NCI-H526 (cell line): ENCODE measurements at places on chromosomes 16 and 17.
A peak's percentile ranks its signal among the peaks of the same experiment; 100 is the strongest.

DNA sequence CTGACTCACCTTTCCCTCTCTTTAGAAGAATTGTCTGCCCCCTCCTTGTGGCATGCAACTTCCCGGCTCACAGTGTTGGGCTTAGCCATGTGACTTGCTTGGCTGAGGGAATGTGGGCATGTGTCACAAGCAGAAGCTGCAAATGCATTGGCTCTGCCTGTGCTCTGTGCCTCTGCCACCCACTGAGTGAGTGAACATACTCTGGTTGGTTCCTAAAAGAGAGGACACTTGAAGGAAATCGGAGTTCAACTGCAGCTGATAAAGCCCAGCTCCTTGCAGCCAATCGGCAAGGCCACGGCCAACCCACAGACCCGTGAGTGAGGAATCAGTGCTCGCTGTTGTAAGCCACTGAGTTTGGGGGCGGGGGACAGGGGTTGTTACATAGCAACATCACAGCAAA lies 10.9 kb upstream of the GINS2 start:
- DNase-seq, result no peak

DNA sequence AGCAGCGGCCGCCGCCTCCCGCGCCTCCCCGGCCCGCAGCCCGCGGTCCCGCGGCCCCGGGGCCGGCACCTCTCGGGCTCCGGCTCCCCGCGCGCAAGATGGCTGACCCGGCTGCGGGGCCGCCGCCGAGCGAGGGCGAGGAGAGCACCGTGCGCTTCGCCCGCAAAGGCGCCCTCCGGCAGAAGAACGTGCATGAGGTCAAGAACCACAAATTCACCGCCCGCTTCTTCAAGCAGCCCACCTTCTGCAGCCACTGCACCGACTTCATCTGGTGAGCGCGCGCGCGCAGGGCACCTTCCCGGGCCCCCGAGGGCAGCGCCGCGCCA lies 258 bp downstream of the PRKCB start:
- DNase-seq, result no peak

- no peak for DNase-seq
These were observed 515.0 kb upstream of the SALL1 start for GRCh38 chr16:51666074-51666473.

- DNase-seq, result no peak
These were observed 16.0 kb upstream of the COPRS start for GRCh38 chr17:31875081-31875480.

GRCh38 chr16:31092330-31092729 lies 2.3 kb downstream of the VKORC1 start:
- no peak for DNase-seq

- DNase-seq, result no peak
These were observed 92.2 kb downstream of the HS3ST3A1 start for GRCh38 chr17:13509527-13509926.

GRCh38 chr17:4554441-4554996 lies 665 bp downstream of the MYBBP1A start:
- DNase-seq, result no peak

DNA sequence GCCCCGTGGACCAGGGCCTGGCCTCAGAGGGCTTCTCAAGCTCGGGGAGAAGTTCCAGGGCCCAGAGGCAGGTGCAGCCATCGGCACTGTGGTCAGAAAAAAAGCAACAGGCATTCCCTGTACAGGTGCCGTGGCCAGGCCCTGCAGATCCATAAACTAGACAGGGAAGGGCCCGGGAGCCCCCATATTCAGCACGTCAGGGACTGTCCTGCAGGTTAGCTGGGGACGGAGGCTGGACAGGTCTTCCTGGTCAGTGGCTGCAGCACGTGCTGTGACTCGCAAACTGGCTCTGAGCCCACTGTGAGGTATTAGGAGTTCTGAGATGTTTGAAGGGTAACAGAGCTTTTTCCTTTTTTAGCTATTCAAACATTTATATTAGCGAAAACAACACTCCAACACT lies 15.0 kb upstream of the C16orf95 start:
- DNase-seq, result no peak

- no peak for DNase-seq
These were observed 38.4 kb upstream of the VWA3A start for GRCh38 chr16:22053921-22054341.

DNA sequence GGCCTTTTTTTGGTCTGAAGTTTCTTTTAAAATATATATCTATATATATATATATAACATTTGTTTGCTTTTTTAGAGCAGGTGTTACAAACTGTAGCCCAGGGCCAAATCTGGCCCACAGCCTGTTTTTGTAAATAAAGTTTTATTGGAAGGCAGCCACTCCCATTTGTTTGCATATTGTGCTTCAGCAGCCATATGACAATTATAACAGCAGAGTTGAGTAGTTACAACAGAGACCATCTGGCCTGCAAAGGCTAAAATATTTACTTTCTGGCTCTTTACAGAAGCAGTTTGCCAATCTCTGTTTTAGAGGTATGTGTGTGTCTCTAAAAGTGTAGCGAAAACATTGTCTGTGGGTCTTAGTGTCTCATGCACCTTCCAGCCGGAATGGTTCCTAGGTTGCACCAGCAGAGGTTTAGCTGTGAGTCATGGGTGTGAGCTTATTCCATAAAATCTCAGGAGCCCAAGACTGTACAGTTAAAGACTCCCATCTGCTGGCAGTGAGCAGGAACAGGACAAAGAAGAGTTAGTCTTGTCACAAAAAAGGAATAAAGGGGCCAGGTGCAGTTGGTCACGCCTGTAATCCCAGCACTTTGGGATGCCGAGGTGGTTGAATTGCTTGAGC lies 23.8 kb downstream of the LCMT1 start:
- DNase-seq, result no peak

- no peak for DNase-seq
These were observed 83.2 kb upstream of the CLEC18A start for GRCh38 chr16:69867784-69868560.

- DNase-seq, result no peak
These were observed 31.7 kb downstream of the DRC3 start for GRCh38 chr17:18004345-18004744.

- DNase-seq, result no peak
These were observed 365.7 kb downstream of the SEC14L1 start for GRCh38 chr17:77506371-77506991.

GRCh38 chr16:896261-897199 lies 74.3 kb downstream of the LMF1 start:
- no peak for DNase-seq

- peak; percentile 74 for DNase-seq
These were observed 7.5 kb downstream of the EIF1 start for GRCh38 chr17:41695954-41696757.

DNA sequence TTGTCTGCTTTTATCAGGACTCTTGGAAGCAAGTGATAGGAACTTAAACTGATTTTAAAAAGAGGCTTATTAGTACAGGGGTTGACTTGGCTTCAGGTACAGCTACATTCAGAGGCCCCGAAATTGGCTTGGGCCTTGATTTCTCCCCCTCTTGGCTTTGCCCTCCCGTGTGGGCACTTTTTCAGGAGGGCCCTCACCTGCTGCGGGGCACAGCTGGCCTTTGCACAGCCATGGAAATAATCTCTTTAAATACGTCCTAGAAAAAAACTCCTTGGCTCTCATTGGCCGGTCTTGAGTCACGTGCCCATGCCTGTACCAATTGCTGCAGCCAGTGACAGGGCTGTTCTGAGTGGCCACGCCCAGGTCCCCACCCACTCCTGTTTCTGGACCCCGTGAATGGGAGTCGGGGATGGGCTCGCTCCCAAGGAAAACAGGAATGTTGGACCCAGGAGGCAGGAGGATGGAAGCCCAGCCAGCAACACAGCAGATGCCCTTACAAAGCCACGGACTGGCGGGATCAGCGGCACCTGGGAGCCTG lies 15.0 kb downstream of the CA5A start:
- DNase-seq, result no peak

DNA sequence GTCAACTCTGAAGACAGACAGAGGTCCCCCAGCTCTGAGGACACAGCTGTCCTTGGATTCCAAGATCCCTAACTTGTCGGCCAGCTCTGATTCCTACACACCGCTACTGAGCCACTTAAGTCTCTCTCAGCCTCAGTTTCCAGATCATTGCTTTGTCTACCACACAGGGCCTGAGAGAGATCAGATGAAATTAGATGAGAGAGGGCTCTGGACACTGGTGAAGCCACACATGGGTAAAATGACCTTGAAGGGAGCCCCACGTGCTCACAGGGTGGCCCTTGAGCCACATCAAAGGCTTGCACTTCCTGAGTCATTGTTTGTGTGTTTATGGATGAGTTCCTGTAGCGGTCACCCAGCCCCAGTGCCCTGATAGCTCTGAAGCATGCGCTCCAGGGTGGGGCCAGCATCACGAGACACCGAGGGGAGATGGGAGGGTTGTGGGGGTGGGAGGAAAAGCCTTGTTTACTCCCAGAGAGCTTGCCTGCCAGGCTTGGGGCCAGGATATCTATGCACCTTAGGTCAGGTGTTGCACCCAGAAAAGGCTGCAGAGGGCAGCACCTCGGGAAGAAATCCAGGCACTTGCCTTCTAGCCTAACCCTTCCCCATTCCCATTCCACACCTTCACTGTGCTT lies 32.7 kb upstream of the SLC6A2 start:
- DNase-seq, result no peak

DNA sequence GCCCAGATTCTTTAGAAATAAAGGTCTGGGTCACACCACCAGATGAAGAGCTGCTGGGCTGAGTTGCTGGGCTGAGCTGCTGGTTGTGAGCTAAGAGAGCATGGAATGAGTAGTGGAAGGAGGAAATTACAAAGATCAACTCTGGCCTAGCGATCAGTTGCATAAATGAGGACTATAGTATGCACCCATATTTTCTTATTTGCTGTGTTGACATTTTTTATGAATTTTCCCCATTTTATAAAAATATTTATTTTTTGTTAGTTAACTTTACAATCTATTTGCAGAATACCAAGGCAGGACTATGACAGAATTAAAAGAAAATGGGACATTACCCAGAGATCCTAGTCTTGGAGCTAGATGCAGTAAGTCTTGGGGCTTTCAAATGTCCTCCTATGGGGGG lies 23.6 kb upstream of the SLC13A2 start:
- no peak for DNase-seq

GRCh38 chr17:74214484-74215341 lies 1.3 kb downstream of the TTYH2 start:
- DNase-seq, result no peak

GRCh38 chr16:54878301-54878700 lies 52.4 kb upstream of the IRX5 start:
- no peak for DNase-seq

DNA sequence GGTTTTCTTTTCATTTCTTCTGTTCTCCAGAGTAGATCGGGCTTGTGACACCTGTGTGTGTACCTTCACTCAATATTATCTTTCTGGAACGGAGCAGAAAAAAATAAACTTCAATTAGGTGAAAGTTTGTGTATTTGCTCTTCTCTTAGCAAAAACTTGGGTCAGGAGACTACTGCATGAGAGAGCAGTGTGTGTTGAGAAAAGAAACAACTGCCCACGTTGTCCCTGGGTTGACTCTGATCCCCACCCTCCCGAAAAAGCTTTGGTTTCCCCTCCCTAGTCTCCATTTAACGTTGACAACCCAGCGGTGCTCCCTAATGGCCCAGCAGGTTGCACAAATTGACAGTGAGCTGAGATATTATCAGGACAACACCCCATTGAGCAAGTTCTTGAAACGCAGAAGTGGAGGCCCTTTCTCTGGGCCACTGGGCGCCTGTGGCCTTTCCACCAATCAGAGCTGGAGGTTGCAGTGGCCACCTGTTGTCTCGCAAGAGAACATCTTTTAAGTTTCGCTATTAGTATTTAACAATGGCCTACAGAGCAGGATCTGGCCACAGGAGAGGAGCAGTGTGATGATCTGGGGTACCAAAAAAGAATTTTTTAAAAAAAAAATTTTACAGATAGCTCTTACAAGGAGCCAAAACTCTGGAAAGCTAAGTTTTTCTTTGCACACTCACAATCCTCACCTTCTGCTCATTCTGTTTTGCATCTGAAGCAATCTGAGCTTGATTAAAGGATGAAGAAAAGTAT lies 1.5 kb upstream of the TOX3 start:
- no peak for DNase-seq

GRCh38 chr16:78137782-78138616 lies 38.5 kb downstream of the WWOX start:
- no peak for DNase-seq

DNA sequence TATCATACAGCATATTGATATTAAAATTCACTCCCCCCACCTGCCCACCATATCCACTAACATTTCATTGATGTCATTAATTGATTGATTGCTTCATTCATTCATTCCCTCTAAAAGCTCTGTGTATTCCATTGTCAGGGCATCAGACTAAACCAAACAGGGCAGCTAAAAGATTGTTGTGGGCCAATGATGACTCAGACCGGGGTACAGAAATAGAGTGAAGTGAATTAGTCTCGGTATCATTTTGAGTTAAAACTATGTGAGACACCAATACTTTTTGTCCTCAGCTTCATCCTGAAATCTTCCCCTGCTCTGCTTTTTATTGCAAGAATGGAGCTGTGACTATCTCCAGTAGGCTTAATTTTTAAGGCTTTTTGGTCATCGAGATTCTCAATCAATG lies 868.3 kb downstream of the CDH11 start:
- DNase-seq, result no peak

- no peak for DNase-seq
These were observed 5.5 kb downstream of the ACAP1 start for GRCh38 chr17:7341842-7342241.

GRCh38 chr17:49850218-49850610 lies 2.3 kb upstream of the TAC4 start:
- no peak for DNase-seq

GRCh38 chr17:73255671-73256181 lies 6.0 kb downstream of the CPSF4L start:
- DNase-seq, result no peak

DNA sequence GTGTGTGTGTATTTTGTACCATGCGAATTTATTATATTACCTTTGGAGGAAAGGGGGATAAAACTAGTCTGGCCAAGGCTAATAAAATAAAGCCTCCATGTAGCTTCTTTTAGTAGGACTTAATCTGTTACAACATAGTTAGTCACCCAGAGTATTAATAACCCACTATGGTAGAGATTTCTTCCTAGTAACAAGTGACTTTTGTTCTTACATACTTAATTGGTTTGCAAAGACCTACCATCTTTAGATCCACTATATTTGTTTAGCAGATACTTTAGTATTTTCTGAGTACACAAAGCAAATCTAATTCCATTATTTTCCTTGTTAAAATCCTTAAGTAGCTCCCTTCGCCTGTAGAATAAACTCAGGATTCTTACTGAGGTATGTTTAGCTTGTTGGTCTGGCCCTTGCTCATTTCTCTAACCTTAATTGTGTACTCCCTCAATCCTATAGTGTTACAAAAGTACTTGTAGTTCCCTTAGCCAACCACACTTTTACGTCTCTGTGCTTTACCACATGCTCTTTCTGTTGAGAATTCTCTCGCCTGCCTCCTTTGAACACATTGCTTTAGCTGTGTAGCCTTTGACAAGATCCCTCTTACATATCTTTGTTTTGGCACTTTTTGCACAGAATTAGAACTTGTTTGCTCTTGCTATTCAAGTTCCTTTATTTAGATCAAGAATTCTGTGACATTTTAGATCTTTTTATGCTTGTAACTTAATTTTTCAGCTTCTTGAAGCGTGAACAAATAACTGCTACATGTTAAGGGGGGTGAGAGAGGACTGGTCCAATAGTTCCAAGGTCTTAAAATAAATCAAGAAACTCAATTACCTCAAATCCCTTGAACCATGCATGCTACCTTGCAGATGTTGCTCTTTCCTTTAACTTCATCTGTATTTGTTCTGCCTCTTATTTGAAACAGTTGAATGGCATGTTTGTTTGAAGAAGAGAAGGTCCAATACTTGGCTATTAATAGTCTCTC lies 23.8 kb downstream of the CLTC start:
- DNase-seq, result no peak

GRCh38 chr17:36132421-36132831 lies 28.8 kb downstream of the CCL4 start:
- DNase-seq, result no peak
